ENCODE measurements at places on chromosomes 12 and 14.

DNA sequence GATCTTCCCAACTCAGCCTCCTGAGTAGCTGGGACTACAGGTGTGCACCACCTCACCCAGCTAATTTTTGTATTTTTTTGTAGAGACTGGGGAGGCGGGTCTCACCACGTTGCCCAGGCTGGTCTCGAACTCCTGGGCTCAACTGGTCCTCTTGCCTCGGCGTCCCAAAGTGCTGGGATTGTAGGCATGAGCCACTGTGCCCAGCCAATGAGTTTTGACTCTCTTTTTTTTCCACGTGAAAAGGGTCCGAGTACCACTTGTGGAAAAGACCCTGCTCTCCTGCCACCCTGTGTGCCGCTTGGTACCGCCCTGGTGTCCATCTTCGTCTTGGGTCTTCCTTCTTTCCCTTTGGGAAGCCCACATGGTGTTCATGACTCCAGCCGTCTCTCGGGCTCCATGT lies 17.6 kb downstream of the TEDC1 start:
- DNase-seq: no peak

- no peak for DNase-seq
Measured at GRCh38 chr14:36442824-36443241, 77.2 kb downstream of the NKX2-1 start.

- DNase-seq: no peak
Measured at GRCh38 chr12:127448906-127449305, 818.1 kb upstream of the TMEM132C start.

DNA sequence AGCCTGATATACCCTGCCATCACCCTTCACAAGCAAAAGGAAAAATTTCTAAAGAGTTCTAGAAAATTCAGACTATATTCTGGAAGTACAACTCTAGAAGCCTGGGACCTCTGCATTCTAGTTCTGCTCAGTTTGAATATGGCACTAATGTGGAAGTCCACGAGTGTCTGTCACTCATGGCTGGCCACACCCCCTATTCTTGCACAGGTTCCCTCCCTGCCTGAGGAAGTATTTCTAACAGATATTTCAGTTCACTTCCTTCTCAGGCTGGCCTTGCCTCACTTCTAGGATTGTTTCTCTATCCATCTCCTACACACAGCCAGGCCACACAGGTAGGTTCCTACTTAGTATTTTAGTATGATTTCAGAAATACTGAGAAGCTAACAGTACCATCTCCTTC lies 67.4 kb downstream of the PHLDA1 start:
- no peak for DNase-seq

DNA sequence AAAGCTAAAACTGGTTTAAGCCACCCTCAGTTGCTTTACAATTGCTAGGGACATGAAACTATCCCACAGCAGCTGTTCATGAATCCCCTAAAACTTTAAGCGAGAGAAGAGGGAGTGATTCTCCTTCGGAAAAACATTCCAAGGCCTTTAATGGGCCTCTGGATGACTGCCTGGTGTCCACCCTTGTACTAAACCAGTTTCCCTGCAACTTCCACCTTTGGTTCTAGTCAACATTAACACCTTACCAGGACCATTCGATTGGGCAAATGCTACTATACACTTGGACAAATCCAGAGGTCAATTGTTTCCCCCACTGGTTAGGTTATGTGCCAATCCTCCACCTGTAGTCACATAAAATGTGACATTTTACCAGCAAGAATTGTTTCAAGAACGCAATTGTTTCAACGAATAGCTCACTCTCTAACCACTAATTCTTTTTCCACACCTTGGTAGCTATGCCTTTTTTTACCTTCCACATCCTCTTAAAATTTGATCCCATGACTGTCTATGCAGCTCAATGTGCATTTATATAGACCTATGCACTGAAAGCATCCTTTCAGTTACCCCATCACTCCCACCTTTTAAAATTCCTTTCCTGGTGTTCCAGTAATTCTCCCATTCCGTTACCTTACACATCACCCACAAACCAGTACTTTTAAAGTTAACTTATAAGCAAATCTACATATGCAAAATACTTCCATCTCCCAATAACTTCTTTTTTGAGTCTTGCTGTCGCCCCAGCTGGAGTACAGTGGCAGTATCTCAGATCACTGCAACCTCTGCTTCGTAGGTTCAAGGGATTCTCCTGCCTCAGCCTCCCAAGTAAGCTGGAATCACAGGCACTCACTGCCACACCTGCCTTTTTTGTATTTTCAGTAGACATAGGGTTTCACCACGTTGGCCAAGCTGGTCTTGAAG lies 3.6 kb downstream of the UBC start:
- no peak for DNase-seq

DNA sequence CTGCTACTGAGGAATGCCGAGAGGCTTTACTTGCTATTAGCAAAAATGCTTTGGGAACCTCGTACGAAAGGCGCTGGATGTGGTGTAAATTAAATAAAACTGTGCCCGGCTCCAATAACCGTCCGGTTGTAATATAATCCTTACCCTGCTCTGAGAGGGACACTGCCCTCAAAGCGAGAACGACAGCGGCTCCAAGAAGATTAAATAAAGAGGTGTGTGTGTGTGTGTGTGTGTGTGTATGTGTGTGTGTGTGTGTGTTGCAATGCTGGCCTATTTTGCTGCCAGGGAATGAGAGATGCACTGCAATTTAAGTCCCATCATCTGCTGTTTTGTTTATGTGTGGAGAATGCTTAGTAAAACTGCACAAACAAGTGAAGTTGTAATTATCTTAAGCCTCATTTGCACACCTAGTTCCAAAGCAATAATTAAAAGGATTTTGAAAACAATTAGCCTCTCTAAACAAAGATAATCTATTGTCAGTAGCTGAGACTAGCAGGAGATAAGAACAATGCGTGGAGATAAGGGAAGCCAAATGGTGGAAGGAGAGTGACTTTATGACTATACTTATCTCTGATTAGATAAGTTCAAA lies 1.2 kb upstream of the SIX1 start:
- no peak for DNase-seq
